ENCODE measurements at places on chromosomes 2 and 18.

- H3K36me3 ChIP-seq = no peaks in the 10 kb centered on the region
- H3K27me3 ChIP-seq = no peaks in the 10 kb centered on the region
- H3K4me1 ChIP-seq = no peaks in the 10 kb centered on the region
- H3K4me3 ChIP-seq = no peak overlapping the region
These were observed 70.3 kb upstream of the ZSWIM2 start for GRCh38 chr2:186919296-186919695.

- H3K36me3 ChIP-seq = no peaks in the 10 kb centered on the region
- H3K27me3 ChIP-seq = no peaks in the 10 kb centered on the region
- H3K4me1 ChIP-seq = no peaks in the 10 kb centered on the region
- H3K4me3 ChIP-seq = no peak overlapping the region
- DNase-seq = no peak
These were observed 102.9 kb downstream of the ALPK2 start for GRCh38 chr18:58525928-58526424.

- H3K4me1 ChIP-seq = no peaks in the 10 kb centered on the region
- H3K4me3 ChIP-seq = no peak overlapping the region
- no peaks in the 10 kb centered on the region for H3K27me3 ChIP-seq
- no peaks in the 10 kb centered on the region for H3K36me3 ChIP-seq
- H3K27ac ChIP-seq = no peak overlapping the region
- no peak for DNase-seq
These were observed 52.9 kb upstream of the SERPINB2 start for GRCh38 chr18:63834471-63835113.

DNA sequence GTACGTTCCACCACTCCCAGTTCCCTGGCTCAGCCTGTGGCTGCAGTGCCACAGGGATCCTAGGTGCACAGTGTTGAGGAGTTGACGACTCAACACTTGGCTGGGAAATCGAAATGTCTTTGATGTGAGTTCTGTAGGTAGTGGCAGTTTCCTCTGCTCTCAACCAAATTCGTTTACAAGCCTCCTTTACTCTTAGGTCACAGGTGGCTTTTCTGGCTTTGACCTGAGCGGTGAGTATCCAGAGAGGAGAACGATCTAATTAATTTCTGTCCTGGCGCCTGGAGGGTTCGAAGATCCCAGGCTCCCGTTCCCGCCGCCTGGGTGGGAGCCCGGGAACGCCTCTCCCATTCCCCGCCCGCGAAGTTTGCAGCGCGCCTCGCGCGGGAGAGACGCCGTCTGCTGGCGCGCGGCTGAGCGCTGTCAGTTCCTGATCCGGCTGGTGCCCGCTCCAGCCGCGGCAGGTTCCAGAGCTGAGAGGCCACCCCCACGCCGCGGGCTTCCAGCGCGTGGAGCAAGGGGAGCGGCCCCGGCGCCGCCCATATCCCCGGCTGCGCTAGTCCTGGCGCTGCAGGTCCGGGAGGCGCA lies at the start of gene LAMA3:
Gene LAMA3, plus strand, starts transcription at position 423 of the 585 bp plus-strand sequence. CDS start 231 bp downstream, outside the sequence.
- peak within 1 kb of the TSS; percentile 27 for H3K27ac ChIP-seq
- no peaks in the 10 kb centered on the region for H3K36me3 ChIP-seq
- H3K27me3 ChIP-seq = peaks cover 9% of the 10 kb centered on the region

DNA sequence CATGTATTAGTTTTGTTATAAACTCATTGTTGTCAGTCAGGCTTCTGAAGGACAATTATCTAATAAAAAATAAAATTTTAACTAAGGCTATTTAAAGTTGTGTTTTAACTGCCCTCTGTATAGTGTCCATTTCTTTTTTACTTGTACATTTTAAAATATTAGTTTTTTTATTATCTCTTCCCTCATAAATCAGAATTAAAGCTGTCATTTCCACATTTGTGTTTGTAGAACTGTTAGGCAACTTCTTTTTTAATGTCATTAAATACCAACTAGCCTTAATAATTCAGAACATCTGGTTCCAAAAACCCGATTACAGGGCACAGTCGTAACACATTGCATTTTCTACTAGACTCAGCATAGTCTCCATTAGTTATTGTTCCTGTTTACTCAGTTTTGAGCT lies 1749.0 kb upstream of the CELF4 start:
- H3K27ac ChIP-seq = no peak overlapping the region
- no peak for DNase-seq
- no peaks in the 10 kb centered on the region for H3K36me3 ChIP-seq

- H3K36me3 ChIP-seq = no peaks in the 10 kb centered on the region
- no peak overlapping the region for H3K27ac ChIP-seq
- no peak for DNase-seq
- H3K4me3 ChIP-seq = no peak overlapping the region
- H3K27me3 ChIP-seq = no peaks in the 10 kb centered on the region
These were observed 25.5 kb downstream of the CCDC141 start for GRCh38 chr2:179024445-179024844.

DNA sequence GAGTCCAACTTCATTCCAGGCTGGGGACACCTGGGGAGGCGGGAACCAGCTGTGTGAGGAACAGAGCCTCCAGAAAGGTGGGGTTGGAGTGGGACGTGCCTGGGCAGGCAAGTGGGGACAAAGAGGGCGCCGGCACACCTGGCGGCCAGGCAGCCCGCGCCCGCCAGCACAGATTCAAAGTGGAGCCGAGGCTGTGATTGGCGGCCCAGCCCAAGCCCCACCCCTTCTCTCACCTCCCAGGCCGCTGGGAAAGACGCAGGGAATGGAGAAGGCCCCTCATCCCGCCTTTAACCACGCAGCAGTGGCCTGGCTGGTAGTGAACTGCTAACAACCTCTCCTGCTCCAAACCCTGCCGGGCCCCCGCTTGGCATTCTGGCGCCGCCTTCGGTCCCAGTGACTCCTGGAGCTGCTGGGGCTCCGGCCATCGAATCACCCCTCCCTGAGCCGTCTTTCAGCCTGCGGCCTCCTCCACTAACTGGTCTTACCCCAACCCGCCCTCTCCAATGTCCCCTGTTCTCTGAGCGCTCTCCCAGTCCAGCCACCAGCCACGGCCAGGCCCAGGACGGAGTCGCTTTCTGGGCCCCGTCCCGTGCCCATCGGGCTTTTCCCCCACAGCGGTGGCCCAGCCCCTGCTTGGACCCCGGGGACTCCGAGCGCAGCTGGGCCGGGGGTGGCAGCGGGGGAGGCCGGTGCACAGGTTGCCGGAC lies 27.9 kb upstream of the PTMA start:
- H3K27ac ChIP-seq = peak overlapping the region; percentile 89
- DNase-seq = no peak
- H3K4me3 ChIP-seq = peak overlapping the region; percentile 55
- no peaks in the 10 kb centered on the region for H3K36me3 ChIP-seq
- H3K4me1 ChIP-seq = peaks cover 18% of the 10 kb centered on the region

DNA sequence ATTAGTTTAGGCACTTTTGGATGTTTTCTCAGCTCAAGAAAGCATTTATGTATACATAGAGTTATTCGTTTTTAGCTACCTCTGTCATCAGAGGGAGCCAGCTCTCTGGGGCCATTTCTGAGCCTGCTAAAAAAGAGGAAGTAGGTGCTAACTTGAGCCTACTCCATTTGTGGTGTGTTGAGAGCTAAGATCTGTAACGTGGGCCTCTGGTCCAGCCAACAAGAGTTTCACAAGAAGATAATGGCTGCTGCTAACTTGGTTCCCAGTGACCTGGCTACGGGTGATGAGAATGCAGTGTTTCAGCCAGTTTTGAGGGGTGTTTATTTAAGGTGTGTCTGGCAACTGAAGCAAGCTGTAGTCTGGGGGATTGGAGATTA lies 182.5 kb downstream of the PRKCE start:
- no peaks in the 10 kb centered on the region for H3K36me3 ChIP-seq
- no peak overlapping the region for H3K4me3 ChIP-seq
- H3K4me1 ChIP-seq = peaks cover under 1% of the 10 kb centered on the region

- no peaks in the 10 kb centered on the region for H3K27me3 ChIP-seq
- no peak for DNase-seq
- H3K4me1 ChIP-seq = no peaks in the 10 kb centered on the region
- H3K4me3 ChIP-seq = no peak overlapping the region
- H3K27ac ChIP-seq = no peak overlapping the region
- H3K36me3 ChIP-seq = no peaks in the 10 kb centered on the region
These were observed 470.7 kb upstream of the ZEB2 start for GRCh38 chr2:144990661-144991060.
